ENCODE measurements at places on chromosomes 6 and 20.

DNA sequence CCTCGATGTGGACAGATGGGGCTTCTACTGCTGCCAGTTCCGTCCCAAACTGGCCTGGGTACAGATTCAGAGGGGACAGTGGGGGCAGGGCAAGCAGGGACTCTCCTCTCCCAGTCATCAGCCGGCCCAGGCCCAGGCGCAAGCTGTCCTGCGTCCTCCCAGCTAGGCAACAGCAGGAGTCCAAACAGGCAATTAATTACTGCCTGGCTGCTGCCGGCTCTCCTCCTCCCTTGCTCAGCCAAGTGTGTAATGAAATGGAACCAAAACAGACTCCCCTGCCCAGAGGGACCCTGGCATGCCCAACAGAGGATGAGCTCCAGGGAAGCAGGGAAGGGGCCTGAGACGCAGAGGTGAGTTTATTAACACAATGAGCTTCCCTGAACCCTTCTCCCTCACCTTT, 17.8 kb upstream of the SLC32A1 start:
- no peak for DNase-seq

- DNase-seq, result no peak
These were observed 378.5 kb downstream of the RFPL4B start for GRCh38 chr6:112725541-112726085.

- DNase-seq, result no peak
These were observed 44.1 kb upstream of the GCM1 start for GRCh38 chr6:53192682-53193188.

- no peak for DNase-seq
These were observed 427.2 kb downstream of the C6orf118 start for GRCh38 chr6:164882236-164882635.

DNA sequence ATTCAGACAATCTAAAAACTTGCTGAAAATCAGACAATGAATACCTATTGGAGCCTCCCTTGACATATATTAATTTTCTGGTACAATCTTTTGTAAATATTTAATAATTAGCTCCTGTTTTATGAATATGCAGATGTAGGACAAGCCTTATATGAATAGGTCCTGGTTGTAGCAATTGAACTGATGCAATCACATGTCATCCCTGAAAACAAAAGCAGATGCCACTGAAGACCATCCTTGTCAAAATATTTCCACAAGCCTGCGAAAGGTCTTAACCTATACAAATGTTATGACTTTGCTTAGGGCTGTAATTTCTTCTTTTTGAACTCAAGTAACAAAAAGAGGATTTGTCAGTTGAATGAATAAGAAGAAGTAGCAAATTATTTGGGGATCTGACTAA, 722.1 kb downstream of the EYS start:
- DNase-seq, result no peak

DNA sequence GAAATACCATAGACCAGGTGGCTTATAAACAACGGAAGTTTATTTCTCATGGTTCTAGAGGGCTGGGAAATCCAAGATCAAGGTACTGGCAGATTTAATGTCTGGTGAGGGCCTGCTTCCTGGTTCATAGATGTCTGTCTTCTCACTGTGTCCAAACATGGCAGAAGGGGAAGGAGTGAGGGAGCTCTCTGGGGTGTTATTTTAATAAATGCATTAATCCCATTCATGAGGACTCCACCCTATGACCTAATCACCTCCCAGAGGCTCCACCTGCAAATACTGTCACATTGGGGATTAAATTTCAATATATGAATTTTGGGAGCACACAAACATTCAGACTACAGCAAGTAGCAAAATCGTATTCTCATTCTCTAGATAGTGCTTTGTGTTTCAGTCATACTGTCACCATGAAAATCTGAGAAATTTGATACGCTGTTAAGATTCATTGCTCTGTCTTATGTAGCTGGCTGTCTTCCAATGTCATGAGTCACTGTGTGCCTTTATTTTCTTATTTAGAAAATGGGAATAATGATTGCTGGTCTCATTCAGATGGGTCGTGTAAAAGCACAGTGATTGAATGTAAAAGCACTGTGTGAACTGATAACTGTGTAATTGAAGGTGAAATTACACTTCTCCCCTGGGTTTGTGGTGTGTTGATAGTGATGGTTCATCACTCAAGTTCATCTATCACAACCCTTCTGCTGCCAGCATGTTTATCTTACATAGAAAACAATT, 8.9 kb upstream of the ERVFRD-1 start:
- DNase-seq, result no peak

DNA sequence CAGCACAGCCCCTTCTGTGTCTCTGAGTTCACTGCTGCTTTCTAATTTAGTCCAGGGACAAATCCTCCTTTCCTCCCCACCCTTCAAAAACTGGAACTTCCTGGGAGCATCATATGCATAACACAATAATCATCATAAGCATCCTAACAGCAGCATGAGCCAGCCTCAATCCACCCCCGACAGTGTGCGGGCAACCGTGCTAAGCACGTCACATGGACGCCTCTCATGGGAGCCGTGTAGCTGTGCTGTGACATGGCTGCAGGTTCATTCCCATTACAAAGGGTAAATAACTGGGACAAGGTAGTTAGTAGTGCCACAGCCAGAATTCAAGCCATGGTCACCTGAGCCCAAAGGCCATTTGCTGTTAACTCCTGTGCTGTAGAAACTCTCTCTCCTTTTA, 24.5 kb upstream of the ULBP3 start:
- no peak for DNase-seq

DNA sequence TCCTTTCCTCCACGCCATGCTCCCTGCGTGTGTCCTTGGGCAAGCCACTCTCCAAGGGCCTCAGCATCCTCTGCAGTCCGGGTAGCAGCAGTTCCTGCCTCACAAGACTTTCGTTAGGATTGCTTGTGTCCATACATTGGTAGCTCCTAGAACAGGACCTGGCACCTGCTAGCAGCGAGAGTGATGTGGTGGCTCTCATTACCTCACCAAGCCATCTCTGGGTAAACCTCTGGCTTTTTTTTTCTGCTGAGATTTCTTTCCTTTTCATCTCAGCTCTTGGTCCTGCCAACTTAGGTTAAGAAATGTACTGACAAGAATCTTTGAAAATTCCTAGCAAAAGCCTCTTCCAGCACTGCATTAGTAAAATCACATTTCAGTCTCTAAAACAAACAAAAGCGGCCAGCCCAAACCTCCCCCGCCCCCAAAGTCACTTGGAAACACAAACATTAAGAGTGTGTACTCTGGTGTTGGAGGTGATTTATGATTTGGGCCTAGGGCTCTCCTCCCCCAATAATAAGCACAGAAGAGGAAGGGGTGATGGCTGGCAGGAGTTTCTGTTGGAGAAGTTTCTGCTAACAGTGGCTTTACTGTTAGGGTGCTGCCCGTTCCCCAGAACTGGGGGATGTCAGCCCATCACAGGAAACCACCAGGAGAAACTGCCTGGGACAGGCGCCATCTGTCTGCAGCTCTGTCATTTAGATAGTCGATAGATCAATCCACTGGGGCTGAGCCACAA, 199.2 kb downstream of the CD83 start:
- DNase-seq, result peak; percentile 39

- no peak for DNase-seq
These were observed 188.8 kb downstream of the HIVEP2 start for GRCh38 chr6:142756215-142756630.

GRCh38 chr20:43430265-43431133, 27.2 kb upstream of the SRSF6 start:
- DNase-seq, result no peak

DNA sequence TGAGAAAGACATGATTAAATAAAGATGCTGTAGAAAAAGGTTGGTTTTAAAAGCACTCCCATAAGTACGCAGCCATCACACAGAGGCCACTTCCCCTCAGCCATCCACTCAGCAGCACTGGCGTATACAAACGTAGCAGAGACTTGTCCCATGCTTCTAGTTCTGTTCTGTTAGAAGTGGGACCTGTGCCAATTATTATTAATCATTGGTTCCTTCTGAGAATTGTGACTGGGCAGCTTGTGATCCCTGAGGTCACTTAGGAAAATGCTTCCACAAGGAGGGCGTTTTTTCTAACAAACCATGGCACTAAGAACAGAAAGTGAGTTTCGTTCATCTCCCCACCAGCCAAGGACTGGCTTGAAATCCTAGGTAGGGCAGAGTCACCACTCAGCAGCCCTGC, 53.9 kb downstream of the FAM120B start:
- DNase-seq, result no peak

DNA sequence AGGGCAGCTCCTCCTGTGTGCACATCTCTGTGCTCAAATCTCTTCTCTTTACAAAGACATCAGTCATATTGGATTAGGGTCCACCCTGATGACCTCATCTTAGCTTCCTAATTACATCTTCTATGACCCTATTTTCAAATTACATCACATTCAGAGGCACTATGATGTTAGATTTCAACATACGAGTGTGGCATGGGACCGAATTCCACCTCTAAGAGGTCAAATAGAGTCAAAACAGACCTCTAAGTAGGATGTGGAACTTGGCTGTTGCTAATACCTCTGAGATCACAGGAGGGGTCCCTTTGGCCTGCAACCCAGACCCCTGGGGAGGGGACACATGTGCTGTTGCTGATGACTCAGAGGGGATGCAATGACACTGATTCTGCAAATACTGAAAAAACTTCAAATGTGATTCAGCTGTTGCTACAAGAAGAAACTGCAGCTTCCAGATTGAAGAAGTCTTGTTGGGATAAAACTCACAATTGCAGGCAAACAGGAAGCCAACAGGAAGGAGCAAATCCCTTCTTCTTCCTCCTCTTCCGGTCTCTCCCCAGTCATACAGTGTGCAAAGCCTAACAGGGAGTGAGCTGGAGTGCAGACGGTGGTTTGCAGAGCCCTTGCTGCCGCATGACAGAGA, 216.2 kb downstream of the MYLK4 start:
- no peak for DNase-seq

- no peak for DNase-seq
These were observed 92.6 kb downstream of the MAP3K7 start for GRCh38 chr6:90494067-90494780.

GRCh38 chr6:113833537-113833936, 23.6 kb upstream of the MARCKS start:
- DNase-seq, result no peak

DNA sequence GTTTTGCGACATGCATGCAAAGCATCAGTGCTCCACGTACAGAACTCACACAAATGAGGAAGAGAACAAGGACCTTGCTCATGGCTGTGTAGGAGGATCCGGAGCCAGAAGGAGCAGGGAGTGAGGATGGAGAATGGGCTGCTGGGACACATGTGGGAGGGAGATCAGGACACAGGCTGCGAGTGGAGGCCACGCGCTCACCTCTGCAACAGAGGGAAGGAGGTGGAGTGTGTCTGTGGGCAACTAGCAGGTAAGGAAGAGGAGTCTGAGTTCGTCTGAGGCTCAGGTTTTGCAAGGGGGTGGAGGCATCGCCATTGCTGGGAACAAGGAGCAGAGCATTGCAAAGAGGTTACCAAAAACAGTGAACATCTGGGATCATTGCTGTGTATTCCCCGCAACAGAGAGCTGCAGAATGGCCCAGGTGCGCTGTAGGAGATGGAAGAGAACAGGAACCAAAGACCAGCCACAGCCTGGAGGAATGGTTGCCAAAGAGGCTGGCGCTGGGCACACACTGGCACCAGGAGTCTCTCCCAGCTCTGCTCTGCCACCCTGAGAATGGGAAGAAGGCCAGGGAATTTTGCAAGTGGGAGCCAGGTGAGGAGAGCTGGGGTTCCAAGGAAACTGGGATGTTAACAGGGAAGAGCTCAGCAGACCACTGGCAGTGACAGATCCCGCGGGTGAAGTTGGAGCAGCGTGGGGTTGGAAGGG, 90.0 kb upstream of the RPS6KA2 start:
- no peak for DNase-seq

GRCh38 chr6:50849796-50850180, 31.1 kb downstream of the TFAP2B start:
- DNase-seq, result no peak

DNA sequence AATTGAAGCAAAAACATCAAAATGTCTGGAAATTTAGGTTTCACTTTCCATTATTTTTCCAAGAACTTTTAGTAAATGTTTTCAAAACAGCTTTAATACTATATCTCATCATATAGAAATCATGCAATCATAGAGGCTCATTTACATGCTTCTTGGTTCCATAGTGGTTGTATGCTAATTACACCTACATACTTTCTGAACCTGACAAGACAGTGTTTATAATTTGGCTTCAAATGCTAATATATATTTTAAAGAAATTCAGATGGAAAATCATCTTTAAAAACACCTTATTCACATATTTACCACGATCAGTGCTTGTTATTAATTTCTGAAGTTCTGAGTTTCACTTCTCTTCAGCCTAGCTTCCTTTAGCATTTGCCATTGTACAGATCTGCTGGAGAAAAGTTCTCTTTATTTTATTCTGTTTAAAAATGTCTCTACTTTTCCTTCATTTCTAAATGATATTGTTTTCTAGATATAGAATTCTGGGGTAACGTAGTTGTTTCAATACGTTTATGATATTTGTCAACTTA, 89.9 kb downstream of the PLCB1 start:
- DNase-seq, result no peak

Data from CD4-positive, alpha-beta T cell treated with Interleukin-17A for 4 hours (primary cell).